ENCODE measurements at places on chromosomes 1 and 21. TPM values are rescaled to one million over a fixed set of nuclear protein-coding genes. Genes with fewer than 3 reads are reported as not detected.

- DNase-seq: no peak
Observed at GRCh38 chr1:187588917-187589316, 760.2 kb downstream of the PLA2G4A start.

BLACAT1 gene
- total RNA-seq: not detected

- no peak for DNase-seq
Observed at GRCh38 chr21:27425172-27425571, 458.3 kb upstream of the ADAMTS5 start.

DNA sequence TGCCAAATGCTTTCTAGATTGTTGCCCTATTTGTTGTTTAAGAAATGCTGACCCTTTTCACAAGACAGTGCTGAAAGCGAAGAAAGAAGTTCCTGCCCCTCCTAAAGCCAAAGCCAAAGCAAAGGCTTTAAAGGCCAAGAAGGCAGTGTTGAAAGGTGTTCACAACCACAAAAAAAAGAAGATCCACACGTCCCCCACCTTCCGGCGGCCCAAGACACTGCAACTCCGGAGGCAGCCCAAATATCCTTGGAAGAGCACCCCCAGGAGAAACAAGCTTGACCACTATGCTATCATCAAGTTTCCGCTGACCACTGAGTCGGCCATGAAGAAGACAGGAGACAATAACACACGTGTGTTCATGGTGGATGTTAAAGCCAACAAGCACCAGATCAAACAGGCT, 55.7 kb downstream of the PSMG1 start:
- no peak for DNase-seq

DNA sequence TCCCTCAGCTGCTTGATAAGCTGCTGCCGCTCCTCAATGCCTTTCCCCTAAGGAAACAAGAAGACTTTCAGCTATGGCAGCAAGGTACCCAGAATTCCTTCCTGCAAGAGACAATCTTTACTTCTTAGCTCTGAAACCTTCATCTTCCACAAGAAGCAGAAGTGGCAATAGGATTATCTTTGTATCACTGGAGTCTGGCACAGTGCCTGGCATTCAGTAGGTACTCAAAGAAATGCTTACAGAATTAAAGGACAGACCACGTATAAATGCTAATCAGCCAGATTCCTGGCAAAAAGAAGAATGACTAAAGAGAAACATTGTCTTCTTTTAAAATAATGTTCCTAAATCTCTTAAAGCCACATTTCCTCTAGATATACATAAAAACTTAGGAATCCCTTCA, 43.7 kb downstream of the SLC27A3 start:
- DNase-seq: no peak

DNA sequence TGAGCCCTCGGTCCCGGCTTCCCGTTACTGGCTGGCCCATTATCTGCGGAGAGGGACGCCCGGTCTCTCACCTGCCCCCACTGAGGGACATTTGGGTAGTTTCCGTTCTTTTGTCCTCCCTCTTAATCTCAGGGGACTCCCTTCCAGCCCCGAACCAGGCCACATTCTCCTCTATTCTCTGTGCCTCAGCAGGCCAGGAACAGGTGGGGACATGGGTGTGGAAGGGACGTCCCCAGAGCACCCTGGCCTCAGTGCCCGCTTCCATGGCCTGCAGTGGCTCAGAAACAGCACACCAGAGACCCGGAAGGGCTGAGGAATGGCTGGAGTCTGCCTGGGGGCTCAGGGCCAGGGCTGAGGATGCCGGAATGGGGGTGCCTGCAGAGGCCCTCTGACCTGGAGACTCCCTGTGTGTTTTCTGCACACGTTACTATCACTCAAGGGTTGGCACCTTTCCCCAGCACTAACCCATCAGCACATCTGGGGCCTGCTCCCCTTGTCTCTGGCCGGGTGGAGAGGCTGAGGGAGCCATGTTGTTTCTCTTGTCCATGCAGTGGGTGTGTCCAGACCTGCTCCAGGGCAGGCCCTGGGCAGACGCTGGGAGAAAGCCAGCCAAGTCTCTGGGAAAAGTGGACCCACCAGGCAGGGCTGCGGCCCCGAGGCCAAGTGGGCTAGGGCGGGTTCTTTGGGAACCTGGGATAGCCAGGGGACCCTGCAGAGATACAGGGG, 10.0 kb upstream of the DNMT3L start:
- no peak for DNase-seq

GRCh38 chr1:192775631-192776030, 33.2 kb upstream of the RGS2 start:
- DNase-seq: no peak

Measured in suprapubic skin (tissue), 4 donors.